ENCODE measurements at places on chromosomes 3 and 15.

GRCh38 chr15:38690719-38691332, 126.2 kb upstream of the RASGRP1 start:
- peak; percentile 42 for DNase-seq

GRCh38 chr3:53708001-53708621, 138.1 kb downstream of the CHDH start:
- DNase-seq, result no peak

DNA sequence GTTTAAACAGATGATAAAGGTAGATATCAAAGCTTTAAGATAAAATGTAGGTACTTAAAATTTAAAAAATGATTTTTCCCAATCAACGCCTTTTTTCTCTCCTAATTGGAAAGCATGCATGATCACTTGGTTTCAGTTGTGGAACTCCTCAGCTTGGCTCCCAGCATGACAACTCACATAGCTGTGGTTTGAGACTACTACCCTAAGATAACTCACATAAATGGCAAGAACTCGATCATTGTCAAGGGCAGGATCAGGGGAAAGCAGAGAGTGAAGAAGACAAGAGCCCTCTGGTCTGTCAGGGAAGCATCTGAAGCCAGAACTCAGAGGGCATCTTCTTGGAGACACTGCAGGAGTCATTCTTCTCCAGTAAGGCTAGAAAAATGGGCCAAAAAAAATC, 516.7 kb downstream of the NTRK3 start:
- DNase-seq, result no peak

- DNase-seq, result no peak
Measured at GRCh38 chr15:95825208-95825607, 505.3 kb upstream of the NR2F2 start.

DNA sequence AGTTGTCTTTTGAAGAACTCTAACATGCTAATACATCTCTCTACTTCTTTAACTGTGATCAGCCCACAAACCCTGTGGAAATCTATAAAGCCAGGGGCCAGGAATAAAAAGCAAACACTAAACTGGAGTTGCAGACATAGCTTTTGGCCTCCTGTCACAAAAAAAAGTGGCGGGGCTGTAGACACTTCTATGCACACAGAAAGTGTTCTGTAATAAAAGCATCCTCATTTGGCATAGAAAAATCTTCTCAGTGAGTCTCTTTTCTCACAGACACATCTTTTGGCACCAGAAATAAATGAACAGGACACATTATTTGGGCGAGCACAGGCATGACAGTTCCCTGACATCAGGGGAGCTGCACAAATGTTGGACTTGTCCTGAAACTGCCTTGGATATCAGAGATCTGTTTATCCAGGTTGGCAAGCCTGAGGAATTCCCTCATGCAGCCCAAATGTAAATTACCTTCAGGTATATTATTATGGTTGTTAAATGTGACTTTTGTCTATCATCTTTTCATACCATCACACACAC, 355.4 kb downstream of the FGF12 start:
- no peak for DNase-seq

Measured in COR-L47 (cell line).